AG04449 (cell line): ENCODE measurements at places on chromosomes 3 and 15.

GRCh38 chr3:108403198-108403597 is 106.8 kb downstream of the HHLA2 start:
- no peak for DNase-seq

GRCh38 chr15:34584330-34584668 is 848 bp upstream of the GOLGA8B start:
- no peak for DNase-seq

DNA sequence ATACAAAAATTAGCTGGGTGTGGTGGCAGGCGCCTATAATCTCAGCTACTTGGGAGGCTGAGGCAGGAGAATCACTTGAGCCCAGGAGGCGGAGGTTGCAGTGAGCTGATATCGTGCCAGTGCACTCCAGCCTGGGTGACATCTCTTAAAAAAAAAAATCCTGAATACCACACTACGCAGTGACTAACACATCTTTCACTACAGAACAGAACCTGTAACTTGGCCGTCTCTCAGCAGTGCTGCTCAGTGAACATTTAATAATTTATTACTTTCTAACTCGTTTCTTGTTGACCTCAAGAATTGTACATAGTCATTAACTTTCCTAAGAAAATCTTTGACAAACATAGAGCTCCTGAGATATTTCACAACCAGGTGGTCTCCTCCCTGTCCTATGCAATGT is 3.8 kb downstream of the GREM1 start:
- DNase-seq = no peak

GRCh38 chr3:111723293-111724215 is 128.4 kb upstream of the ZBED2 start:
- peak; percentile 66 for DNase-seq

DNA sequence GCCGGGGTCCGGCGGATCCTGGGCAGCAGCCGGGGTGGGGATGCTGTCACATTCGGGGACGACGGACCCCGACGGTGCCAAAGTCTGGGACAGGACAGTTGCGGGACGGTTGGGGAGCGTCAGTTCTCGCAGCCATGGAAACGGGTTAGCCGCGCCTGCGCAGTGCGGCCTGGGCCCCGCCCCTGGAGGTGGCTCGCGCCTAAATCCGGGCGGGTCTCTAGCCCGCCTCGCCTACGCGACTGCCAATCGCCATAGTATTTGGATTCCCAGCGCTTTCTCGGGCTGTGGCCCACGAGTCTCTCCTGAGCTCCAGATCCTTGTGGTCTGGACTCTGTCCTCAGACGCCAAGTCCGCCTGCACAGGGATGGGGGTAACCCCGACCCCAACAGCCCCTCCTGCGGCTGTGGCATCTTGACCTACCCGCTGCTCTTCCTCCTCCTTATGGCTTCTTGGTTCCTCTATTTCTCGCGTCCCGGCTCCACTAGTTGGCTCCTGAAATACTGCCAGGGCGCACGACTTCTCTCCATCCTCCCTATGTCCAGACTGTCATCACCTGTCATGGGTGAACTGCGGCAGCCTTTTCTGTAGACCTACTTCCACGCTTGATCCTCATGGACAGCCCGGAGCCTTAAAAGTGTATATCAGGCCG is at the start of gene ZMYND10:
ZMYND10 (minus strand) TSS at position 147 of the 649 bp plus-strand sequence. CDS start 153 bp downstream, outside the sequence.
- DNase-seq = no peak

DNA sequence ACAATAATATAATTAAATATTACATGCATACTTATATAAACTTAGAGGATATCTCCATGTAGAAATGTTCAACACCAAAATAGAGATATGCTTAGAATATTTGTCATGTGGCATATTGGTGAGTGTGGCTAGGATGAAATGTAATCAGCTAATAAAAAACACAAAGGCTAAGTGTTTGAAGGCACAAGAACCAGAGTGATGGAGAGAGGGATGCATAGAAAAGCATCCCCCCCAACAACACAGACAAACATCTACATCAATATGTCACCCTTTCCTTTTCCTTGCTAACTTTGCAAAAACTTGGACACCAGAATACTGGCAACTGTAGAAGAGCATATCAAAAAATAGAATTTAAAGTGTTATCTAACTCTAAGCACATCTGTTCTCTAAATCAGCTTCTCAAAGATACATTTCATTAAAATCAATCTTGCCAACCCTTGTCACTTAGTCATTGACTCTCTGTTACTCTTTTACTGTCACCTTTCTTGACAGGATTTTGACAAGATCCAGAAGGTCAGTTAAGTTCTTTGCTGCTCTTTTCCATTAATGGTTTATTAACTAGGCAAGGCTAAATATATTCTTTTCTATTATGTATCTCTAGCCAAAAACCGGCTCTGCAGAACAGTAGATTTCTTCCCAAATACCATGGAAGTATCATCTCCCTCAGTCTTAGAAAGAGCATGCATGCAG is 695.9 kb downstream of the OTOL1 start:
- DNase-seq = no peak

DNA sequence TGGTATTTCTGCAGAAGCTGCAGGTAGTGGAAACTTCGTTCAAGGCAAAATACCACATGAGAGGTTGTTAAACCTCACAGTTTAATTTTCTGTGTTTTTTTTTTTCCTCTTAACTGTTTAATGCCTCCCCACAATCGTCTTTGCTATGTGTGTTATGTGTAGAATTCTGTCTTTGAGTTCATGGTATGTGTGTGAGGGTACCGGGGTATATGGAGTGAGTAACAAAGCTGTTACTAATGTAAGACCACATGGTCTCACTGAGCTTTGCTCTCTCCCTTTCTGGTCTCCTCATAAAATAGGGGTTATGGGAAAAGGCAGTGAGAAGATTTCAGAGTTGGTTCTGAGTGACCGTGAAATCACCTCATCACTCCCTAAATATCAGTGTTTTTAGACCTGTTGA is 143.6 kb downstream of the USP13 start:
- DNase-seq = peak; percentile 10

- DNase-seq = no peak
Observed at GRCh38 chr3:38118421-38119247, 18.3 kb downstream of the ACAA1 start.

- DNase-seq = no peak
Observed at GRCh38 chr3:62611541-62612240, 238.3 kb upstream of the FEZF2 start.

DNA sequence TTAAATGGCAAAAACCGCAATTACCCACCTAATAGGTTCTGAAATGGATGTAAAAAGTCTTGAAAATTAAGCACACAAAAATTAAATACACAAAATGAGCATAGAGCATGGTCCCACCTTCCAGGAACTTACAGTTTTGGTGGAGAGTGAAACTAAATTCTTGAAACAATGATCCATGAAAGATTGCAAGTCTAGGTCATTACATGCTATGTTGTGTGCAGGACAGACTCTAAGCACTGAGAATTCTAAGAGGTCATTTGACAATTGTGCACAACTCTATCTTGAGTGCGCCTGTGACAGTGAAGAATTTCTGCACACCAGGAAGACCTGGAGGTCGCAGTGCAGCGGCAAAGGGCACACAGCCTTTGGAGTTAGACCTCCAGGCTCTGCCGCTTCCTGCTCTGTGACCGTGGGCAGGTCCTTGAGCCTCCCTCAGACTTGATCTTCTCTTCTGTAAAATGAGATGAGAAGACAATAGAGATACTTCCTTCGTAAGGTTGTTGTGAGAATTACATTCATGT is 153.3 kb upstream of the TPM1 start:
- DNase-seq = no peak

DNA sequence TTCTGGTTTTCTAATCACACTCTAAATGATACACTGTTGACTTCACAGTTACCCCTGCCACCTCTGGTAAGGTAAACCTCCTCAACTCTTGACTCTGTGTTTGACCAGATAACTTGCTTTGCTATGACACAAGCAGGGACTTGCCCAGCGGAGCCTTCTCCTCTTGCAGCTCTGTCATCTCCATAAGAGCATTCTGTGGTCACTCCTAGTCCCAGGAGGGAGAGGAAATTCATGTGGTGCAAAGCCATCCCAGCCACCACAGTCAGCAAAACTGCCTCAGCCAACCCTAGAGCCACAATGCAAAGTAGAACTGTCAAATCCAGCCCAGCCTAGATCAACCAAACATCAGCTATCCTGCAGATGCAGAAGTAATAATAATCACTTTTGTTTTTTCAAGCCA is 144.7 kb upstream of the GADL1 start:
- no peak for DNase-seq

- no peak for DNase-seq
Observed at GRCh38 chr3:38853011-38853410, 37.0 kb upstream of the SCN10A start.

- DNase-seq = no peak
Observed at GRCh38 chr3:30122359-30122758, 484.0 kb upstream of the TGFBR2 start.

DNA sequence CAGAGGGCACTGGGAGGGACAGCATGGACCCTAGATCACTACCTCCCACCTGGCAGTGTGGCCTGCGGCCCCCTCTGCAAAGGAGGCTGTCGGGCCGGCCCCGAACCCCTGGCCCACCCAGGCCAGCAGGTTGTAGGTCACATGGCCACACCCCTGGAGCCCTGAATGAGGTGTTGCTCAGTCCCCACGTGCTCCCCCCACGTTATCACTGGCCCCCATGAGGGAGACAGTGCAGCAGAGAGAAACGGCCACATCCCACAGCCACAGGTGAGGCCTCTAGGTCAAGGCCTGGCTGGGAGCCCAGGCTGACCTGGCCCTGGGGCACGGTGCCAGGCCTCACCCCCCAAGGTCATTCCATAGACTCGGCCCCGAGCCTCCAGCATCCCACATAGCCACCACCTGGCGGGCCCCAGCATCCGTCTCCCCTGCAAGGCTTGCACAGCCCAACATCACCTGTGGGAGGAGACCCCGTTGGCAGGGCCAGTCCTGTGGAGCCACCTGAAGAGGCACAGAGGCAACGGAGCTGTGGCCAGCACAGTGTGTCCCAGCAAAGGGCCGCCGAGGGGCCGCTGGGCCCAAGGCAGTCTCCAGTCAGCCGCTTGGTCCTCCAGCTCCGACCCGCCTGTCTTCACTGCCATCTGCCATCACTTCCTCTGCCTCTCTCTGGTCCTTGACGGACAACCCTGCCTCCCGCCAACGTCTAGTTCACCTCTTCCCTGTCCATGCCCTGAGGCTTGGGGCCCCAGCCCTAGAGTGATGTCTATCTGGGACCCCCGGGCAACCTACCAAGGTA is 53.1 kb downstream of the DNAJB8 start:
- no peak for DNase-seq

DNA sequence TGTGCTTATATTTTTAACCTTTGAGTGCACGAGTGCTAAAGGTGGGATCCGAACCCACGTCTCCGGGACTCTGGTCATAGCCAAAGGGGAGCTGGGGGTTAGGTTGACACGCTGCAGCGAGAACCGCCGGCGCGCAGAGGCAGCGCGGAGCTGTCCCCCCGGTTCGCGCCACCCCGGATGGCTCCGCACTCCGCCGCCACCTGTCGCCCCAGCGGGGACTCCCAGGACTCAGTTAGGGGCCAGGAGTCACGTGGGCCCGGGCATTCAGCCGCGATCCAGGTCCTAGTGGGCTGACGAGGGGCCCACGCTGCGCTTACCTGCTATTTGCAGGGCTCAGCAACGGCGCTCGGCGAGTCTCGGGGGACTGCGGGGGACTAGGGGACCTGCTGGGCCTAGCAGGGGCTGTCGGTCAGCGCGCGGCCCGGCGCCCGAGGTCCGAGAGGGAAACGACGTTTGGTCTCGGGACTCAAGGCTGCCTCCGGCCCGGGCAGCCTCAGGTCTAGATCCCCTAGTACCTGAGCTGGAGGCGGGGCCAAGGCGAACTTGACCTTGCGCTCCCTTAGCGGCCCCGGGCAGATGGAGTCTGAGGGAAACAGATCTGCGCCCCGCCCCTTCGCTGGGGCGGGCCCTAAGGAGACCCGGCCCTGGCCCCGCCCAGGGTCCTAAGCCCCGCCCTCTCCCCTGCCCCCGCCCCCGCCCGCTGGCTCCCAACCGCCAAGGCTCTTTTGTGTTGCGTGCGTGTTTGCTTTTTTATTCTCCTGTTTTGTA is at the start of gene NMNAT3:
NMNAT3 (minus strand) TSS at position 585 of the 768 bp plus-strand sequence. CDS start 50,248 bp downstream, outside the sequence.
- no peak for DNase-seq

- no peak for DNase-seq
Observed at GRCh38 chr3:106518516-106518915, 649.7 kb upstream of the CBLB start.

DNA sequence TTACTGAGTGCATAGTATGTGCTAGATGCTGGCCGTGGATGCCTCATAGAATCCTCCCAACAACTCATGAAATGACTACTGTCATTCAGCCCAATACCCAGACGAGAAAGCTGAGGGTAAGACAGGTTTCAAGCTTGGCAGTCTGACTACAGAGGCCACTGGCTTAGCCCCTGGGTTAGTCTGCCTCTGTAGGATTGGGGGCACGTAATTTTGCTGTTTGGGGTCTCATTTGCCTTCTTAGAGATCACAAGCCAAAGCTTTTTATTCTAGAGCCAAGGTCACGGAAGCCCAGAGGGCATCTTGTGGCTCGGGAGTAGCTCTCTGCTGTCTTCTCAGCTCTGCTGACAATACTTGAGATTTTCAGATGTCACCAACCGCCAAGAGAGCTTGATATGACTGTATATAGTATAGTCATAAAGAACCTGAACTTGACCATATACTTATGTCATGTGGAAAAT is 1.0 kb upstream of the CCR5 start:
- DNase-seq = no peak

GRCh38 chr15:41341519-41341918 is 8.8 kb downstream of the NUSAP1 start:
- no peak for DNase-seq

DNA sequence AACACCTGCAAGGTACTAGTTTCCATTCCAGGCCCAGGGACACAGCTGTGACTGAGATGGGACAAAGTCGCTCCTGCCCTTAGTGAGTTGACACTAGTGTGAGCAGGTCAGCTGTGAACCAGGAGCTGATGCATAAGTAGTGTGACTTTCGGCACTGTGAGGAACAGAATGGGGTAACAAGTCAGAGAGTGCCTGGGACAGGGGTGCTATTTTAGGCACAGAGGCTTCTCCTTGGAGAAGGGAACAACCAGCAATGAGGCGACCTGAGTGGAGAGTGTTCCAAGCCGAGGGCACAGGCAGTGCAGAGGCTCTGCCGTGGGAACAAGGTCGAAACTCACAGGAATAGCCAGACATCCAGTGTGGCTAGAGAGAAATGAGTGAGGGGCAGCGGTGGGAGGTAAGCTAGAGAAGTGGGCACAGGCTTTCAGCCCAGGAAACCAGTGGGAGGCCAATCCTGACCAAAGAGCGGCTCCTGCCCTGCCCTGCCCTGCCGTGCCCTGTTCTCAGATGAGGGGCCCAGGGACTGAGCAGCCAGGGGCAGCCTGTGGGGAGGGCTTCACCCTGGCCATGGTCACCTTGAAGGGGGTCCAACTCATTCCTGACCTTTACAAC is 14.2 kb downstream of the DNAH1 start:
- no peak for DNase-seq
